Neural progenitor cell (in vitro differentiated cells): ENCODE measurements at places on chromosomes 6 and 20.

GRCh38 chr20:59144179-59144830 is 19.3 kb upstream of the ZNF831 start:
- no peak for DNase-seq

- DNase-seq, result no peak
Observed at GRCh38 chr6:26304213-26304796, 60.7 kb upstream of the BTN3A2 start.

GRCh38 chr6:154432533-154433476 is 76.2 kb upstream of the IPCEF1 start:
- DNase-seq, result no peak

- no peak for DNase-seq
Observed at GRCh38 chr20:46073443-46073842, 16.3 kb downstream of the NCOA5 start.

- DNase-seq, result no peak
Observed at GRCh38 chr6:148954934-148955333, 208.1 kb downstream of the UST start.

DNA sequence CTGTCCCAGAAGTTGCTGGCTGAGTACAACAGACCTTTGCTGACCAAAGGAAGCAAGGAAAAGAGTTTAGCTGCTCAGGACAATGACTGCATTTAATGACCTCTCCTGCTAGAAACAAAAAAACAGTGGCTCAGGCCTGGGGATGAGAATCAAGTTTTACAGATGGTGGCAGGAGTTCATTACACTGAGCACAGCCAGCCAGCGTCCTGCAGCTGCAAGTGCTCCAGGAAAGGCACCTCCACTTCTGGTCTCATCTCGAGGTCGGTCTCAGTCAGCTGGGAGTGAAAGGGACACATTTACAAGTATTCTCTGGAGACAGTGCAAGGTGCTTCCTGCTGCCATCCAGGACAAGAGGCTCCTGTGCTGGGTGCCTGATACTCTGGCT is 362.7 kb downstream of the THBS2 start:
- no peak for DNase-seq

- no peak for DNase-seq
Observed at GRCh38 chr20:24890286-24890685, 58.8 kb upstream of the CST7 start.

DNA sequence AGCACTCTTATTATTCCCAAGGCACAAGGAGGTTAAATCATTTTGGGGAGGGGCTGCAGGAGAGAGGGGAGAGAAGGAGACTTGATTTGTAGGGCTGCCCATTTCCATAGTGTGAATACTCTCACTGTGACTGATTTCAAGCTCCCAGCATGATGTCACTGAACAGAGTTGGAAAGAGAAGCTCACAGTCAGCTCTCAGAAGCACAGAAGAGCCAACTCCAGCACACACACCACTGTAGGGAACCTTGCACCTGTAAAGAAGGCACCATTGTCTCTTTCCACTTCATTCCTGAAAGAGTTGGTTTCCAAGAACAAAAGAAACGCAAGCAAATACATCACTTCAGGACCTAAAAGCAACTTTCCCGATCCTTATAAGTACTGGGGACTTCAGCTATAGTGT is 12.7 kb upstream of the STK35 start:
- peak; percentile 44 for DNase-seq

DNA sequence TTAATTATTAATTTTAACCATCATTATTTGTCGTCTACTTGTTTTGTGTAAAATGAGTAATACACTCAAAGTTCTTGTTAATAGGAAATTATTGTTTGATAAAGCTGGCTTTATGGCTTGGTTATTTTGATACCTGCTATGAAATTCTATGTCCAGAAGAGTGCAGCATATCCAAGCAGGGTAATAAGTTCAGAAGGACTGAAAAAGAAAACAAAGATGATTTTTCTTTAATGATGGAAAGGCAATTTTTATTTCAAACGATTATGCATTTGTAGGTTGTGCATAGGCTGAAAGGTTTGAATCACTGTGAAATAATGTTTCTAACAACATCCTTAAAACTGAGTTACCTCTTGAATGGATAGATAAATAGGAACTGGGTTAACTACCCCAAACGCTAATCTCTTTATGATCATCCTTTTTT is 1.4 kb upstream of the MAN1A1 start:
- DNase-seq, result no peak
